ENCODE measurements at places on chromosomes 1 and 21.

- DNase-seq = no peak
Observed at GRCh38 chr1:198641501-198641900, 2.7 kb downstream of the PTPRC start.

GRCh38 chr21:37181059-37181458 lies 86.1 kb downstream of the VPS26C start:
- DNase-seq = peak; percentile 34

DNA sequence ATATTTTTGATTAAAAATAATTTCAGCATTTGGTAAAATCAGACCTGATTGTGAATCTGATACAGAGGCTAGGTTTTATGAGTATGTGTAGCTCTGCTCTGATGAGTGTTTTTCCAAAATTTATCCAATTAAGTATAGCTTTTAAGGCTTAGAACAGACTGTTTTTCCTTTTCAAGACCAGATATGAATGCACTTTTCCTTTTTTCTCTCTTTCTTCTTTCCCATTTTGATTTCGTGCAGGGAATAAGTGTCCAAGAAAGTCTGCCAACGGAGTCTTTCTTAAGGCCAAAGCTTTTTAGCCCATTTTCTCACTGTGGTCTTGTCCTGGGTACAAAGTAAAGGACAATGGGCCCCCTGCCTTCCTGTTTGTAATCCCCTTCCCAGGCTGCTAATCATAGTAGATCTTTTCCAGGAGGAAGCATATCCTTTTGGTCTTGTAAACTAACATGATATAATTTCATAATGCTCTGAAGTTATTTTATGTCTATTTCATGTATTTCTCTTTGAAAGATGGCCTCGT lies 2.9 kb downstream of the KIF1B start:
- DNase-seq = no peak

- DNase-seq = no peak
Observed at GRCh38 chr1:184930645-184931044, 43.7 kb downstream of the NIBAN1 start.

DNA sequence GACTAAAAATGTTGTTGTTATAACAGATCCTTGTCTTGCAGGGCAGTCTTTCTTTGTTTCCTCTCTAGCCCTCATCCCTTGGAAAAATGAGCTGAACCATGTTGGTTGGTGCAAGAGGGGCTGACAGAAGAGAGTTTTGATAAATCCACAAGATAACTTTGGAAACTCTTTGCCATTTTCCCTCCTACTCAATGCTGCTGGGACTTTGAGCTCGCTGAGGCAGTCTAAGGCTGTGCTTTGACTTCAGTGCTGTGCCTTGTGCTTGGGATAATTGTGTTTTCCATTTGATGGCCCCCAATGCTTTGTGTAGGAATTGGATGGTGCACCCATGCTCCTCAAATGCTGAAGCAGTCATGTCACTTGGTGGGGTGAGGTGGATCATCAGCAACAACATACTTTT lies 31.7 kb downstream of the ST6GALNAC3 start:
- DNase-seq = no peak

DNA sequence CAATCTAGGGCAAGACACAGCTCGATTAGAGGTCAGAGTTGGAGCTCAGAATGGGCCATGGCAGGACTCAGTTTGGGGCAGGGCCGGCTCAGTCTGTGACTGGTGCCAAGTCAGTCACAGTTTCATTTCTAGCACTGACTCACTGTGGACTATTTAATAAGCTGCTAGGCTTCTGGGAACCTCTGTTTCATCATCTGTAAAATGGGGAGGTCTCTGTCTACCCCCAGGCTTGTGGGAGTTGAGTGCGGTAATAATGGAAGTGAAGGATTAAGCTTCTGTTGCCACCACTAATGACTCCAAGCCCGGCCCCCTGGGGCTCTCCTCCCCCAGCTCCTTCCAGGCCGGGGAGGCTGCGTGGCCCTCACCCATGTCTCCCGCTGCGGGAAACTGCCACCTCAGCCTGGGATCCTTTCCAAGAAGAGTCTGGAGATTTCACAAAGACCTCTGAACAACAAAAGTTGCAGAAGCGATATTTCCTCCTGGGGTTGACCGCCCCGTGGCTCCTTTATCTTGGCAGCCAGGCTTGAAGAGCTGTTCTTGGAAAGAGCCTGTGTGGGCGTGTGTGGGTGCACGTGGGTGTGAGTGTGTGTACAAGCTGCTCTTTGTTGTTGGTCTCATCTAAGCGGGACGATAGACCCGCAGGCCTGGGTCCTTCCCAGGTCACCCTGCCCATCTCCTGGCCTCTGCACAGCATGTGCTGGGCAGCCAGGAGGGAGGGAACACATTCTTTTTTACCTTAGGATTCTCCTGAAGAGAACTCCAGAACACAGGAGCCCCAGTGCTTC lies 29.1 kb downstream of the KNCN start:
- no peak for DNase-seq

- no peak for DNase-seq
Observed at GRCh38 chr1:21818656-21819055, 6.6 kb downstream of the LDLRAD2 start.

GRCh38 chr1:229864686-229865230 lies 202.3 kb upstream of the GALNT2 start:
- DNase-seq = no peak

DNA sequence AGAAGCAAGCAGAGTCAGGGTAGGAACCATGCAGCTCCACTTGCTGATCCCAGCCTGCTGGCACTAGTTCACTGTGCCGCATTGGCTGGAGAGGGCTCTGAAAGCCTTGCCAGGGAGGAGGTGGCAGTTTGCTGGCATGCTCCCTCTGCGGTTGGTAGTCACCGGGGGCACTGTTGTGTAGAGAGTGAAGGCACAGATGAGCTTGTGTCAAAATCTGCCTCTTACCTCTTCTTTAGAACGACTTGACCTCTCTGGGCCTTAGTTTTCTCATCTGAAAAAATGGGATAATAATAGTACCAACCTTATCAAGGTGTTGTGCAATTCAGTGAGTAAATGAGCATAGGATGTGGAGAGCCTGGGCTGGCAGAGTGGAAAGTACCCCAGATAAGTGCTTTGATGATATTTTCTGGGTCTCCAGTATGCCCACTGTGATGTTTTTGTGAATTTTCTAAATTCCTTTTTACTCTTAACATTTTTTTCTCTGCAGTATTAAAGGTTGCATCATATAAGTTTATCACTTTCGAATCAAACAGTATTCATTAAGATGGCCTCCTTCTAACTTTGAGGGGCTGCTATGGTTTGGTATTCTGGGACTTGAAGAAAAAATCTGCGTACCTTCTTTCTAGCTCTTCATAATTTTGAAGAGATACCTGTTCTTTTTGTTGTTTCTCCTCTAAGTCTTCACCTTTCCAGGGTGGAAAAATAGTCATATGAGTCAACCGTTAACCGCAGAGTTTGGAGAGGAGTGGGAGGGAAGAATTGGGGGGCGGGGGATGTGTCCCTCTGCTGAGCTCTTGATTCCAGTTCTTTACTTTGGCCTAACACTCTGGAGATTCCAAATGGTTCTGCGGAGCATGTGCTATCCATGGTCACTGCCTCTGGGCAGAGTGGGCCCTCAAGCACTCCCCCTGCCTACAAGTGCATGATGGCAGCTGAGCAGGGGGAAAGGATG lies 26.8 kb downstream of the SZRD1 start:
- no peak for DNase-seq

DNA sequence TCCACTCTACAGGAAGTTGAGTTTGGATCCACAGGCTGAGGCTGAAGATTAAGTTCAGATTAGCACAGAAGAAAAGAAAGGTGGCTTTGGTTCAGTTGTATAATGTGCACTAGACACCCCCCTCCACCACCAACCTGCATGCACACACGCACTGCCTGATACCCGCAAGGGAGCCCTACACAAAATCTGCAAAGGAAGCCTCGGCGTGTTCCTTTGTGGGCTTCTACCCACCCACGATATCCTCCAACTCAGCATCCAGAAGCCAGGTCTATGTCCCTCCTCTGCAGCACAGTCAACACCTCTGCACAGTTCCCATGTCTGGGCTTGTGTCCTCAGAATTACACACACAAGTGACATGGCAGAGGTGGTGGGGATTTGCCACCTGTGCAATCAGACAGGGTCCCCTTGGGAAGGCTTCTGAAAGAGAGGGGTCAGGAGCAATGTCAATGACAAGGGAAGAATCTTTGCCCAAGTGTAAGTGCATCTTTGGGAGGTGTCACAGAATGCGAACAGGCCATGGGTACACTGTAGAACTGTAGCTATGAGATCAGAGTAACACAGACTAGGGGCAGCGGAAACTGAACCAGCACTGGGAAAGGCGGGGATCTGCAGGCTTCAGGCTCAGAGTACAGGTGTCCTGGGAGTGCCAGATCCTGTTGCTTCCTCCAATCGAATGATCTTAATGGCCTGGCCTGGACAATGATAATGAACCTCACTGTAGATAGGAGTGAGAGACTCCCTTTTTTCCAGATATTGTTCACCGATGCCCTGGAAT lies 148.6 kb upstream of the ETV3 start:
- no peak for DNase-seq

DNA sequence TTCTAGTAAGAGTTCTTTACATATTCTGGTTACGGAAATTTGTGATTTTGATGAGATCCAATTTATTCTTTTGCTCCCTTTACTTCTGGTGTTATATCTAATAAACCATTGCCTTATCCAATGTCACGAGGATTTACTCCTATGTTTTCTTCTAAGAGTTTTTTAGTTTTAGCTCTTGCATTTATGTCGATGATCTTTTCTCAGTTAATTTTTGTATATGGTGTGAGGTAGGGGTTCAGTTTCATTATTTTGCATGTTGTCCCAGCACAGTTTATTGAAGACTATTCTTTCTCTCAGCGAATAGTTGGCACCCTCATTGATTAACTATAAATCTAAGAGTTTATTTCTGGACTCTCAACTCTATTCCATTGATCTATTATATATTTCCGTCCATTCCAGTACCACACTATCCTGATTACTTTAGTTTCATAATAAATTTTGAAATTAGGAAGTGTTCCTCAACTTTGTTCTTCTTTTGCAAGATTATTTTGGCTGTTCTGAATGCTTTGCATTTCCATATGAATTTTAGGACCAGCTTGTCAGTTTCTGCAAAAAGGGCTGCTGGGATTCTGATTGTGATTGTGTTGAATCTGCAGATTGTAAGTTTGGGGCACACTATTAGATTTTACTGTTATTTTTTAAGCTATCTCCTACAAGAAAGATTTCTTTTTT lies 4.0 kb downstream of the KDM1A start:
- DNase-seq = no peak

GRCh38 chr21:34724857-34725195 lies 56.0 kb downstream of the CLIC6 start:
- DNase-seq = no peak

DNA sequence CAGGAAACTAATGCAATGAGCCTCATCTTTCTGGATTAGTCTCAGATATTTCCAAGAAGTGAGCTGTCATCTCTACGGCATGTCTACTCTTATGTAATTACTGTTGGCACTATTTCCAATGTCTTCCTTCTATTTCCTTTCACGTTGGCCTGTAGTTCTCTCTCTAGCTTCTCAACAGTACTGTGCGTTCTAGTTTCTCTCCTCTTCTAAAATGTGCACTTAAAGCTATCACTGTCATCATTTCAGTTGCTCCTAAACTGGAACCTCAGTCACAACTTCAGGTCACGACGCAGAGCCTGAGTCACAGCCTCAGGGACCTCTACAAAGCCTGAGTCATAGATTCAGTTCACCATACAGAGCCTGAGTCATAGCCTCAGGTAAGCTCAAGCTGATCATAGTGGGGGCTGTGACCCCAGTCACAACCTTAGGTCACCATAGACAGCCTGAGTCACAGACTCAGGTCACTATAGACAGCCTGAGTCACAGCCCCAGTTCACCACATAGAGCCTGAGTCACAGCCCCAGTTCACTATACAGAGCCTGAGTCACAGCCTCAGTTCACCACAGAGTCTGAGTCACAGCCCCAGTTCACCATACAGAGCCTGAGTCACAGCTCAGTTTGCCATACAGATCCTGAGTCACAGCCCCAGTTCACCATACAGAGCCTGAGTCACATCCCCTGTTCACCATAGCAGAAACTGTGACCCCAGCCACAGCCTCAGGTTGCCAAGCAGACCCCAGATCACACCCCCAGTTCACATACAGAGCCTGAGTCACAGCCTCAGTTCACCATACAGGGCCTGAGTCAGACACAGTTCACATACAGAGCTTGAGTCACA lies 13.0 kb downstream of the WNT9A start:
- DNase-seq = no peak

DNA sequence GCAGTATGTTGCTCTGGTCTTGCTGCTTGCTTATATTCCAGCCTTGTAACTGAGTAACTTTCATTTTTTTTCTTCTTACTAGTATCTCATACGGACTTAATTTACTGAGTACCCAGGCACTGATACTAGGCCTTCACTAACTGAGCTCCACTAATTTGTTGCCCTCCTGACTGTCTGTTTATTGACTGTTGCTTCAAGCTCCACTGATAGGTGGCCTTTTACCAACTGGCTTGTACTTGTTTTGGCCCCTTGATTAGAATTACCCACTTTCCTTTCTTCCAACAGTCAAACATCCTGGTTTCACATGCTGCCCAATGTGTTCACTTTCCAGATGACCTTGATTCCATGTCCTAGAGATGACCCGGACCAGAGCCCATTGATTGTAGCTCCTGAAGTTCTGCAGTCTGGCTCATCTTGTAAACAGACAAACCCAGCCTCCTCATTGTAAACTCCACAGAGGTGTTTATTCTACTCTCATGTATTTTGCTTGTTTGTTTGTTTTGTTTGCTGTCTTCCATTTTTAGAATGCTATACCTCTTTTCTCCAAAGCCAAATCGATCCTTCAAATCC lies 27.7 kb downstream of the RGS1 start:
- no peak for DNase-seq

DNA sequence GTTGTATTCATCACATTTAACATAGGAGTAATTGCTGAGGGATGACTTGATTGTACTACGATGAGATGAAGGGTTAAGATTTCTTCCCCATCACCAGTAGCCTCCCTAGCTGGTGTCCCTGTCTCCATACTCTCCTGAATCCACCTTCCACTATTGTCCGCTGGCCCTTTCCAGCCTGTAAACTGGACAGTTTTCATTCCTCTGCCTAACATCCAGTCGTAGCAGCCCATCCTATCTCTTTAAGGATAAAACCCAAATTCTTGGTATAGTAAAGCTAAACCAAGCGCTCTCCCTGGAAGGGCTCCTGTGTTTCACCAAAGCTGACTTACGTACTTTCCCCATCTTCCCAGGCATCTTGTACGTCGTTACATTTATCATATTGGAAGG lies 670 bp downstream of the COX20 start:
- DNase-seq = peak; percentile 73

GRCh38 chr1:109929170-109929569 lies 18.5 kb downstream of the CSF1 start:
- DNase-seq = no peak
